ENCODE measurements at places on chromosomes 6 and 20.

DNA sequence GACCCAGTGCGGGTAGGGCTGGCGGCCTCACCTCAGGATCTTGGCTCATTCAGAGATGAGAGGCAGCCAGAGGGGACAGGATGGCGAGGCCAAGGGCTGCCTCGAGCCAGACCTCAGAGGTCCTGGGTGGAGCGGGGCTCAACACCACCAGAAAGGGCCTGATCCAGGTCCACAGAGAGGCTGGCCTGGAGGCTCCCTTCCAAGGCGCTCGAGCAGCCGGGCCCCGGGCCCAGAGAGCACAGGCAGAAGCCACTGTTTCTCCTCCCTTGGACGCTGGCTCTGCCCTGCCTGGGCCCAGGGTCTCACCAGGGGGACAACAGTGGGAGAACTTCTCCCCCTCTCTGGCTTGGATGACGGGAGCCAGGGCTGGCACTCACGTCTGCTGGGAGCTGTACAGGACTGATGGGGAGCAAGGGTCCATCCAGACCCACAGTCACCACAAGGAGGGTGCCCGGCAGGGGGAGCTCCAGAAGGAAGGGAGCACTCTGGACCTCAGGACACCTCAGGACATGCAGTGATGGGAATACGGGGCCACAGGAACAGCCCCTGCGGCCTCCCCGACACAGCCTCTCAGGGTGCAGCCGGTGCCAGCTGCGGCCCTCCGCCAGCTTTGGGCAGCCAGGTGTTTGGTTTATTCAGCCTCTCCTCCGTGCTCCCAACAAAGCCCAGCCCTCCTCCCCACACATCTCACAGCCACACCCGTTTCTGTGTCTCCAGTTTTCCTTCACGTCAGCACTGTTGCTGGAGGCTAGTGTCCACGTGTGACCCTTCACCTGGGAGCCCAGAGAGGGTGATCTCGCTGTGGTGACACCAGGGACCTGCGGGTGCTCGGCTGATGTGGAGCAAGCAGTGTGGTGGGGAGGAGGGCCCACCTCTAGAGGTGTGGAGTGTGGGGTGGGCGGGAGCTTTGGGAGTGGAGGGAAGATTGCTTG is 8.7 kb downstream of the RPS21 start:
- DNase-seq: no peak

GRCh38 chr20:40568200-40568599 is 120.8 kb downstream of the MAFB start:
- DNase-seq: no peak

GRCh38 chr20:6612606-6612923 is 154.9 kb upstream of the BMP2 start:
- DNase-seq: no peak

DNA sequence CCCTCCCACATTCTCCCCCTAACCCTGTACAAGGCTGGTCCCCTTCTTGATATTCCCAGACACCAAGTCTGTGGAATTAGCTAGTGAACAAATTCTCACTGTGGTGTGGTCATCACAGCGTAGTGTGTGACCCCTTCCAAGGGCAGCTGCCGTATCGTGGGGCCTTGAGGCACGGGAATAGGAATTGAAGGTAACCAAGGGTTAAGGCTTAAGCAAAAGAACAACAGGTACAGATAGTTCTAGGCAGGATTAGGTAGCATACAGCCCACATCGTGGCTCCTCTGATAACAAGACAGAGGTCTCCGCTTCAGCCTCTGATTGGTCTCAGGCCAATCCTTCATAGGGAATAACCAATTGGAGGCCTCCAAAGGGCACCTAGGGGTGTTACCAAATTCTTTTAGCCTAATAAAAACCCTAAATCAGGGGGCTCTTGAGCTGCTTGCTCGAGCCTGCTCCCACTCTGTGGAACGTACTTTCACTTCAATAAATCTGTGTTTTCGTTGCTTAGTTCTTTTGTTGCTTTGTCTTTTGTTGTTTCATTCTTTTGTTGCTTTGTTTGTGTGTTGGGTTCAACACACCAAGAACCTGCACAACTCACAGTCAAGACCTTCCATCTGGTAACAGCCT is 64.7 kb downstream of the GPR6 start:
- DNase-seq: no peak

GRCh38 chr6:109034526-109034925 is 60.1 kb downstream of the SESN1 start:
- DNase-seq: no peak

- DNase-seq: no peak
Measured at GRCh38 chr20:11230999-11231398, 557.2 kb upstream of the JAG1 start.

- no peak for DNase-seq
Measured at GRCh38 chr6:116764961-116765841, at the start of gene FAM162B. TSS of gene FAM162B (minus strand) at chr6:116765719. CDS start at chr6:116765576, 143 bp downstream.

GRCh38 chr6:143107911-143108761 is 47.4 kb downstream of the AIG1 start:
- no peak for DNase-seq

Data from COR-L47 (cell line).